ENCODE measurements at places on chromosomes 12 and 14.
A peak's percentile ranks its signal among the peaks of the same experiment; 100 is the strongest.

- peak; percentile 35 for DNase-seq
Measured at GRCh38 chr12:88953029-88953586, 372.8 kb upstream of the KITLG start.

DNA sequence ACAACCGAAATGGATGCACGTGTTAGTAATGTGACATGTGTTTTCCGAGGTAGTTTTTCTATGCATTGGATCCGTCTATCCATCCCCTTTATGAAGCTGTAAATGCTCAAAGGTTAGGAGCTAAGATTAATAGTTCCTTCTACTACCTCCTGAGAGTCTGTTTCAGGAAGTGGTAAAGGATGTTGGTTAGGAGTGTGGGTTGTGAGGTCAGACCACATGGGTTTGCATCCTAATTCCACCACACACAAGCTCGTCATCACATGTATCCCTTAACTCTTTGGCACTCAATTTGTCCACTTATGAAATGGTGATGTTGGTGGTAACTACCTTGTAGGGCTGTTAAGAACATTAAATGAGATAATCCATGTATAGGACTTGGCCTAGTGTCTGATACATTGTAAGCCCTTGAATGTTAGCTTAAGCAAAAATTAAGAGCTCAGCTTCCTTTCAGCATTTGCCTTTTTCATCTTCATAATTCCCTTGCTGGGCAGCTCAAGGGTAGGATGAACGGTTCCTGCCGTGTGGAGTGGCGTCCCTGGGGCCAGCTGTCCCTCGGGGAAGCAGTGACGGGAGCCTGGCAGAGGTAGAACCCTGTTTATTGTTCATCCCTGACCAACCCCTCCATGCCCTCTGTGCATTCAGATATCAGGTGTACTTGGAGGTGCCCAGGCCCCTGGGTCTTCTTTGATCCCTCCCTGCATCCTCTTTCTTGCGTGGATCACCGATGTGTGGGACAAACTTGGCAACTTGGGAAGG lies 52.3 kb downstream of the TSPAN9 start:
- DNase-seq = no peak

DNA sequence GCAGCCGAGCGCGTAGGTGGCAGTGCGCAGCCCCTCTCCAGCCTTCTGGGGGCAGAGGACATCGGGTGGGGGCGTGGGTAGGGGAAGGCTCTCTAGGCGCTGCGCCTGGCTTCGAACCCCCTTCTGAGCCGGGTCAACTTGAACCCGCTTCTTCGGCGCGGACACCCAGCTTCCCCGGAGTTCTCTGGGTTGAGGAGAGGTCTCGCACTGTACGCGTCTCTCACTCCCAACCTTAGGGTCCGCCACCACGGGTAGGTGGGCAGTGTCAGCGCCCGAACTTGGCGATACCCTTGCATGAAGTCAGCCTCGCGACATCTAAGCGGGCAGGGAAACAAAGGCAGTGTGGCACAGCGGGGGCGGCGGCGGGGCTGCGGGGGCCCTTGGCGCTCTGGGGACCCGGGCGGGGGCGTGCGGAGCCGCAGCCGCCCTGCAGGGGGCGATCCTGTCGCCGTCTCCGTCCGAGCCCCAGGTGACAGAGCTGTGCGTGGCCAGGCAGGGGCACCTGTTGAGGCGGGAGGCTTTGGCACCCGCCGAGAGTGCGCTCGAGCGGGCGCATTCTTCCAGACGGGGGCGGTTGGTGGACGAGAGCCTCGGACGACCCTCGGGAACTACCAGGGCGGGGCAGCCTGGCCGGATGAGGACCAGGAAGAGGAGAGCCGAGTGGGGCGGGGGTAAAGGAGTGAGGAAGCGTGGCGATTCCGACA lies 1.1 kb downstream of the GALNT16 start:
- peak; percentile 22 for DNase-seq

- DNase-seq = no peak
Measured at GRCh38 chr14:78282437-78282836, 112.3 kb downstream of the NRXN3 start.

DNA sequence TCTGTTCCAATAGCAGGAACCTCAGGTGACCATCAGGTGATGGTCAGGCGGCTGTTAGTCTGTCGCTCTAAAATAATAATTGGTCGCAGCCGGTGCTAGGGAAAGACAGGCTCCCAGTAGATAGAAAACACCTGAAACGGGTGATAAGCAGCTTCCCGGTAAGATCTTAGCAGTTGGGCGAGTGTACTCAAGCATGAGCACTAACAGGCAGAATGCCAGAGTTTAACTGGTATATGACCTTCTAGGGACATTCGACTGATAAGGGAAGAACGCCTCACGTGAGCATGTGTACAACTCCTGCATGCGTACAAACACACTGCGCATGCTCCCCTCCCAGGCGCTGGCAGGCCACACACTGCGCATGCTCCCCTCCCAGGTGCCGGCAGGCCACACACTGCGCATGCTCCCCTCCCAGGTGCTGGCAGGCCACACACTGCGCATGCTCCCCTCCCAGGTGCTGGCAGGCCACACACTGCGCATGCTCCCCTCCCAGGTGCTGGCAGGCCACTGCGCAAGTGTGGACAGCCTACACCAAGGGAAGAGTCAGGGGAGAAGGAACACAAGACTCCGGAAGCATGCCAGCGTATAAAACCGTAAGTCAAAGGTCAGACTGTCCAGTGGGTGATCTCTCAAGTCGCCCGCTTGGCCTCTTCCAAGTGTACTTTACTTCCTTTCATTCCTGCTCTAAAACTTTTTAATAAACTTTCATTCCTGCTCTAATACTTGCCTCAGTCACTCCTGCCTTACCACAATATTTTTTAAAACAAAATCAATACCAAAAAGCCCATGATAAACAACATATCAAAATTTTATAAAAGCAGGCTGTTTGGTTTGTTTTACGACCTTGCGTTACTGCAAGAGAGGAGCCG lies 24.5 kb downstream of the GPRC5D start:
- DNase-seq = peak; percentile 97

GRCh38 chr12:121489874-121490273 lies 90.0 kb downstream of the RNF34 start:
- DNase-seq = no peak

GRCh38 chr14:91898372-91898771 lies 31.0 kb upstream of the TC2N start:
- DNase-seq = no peak

DNA sequence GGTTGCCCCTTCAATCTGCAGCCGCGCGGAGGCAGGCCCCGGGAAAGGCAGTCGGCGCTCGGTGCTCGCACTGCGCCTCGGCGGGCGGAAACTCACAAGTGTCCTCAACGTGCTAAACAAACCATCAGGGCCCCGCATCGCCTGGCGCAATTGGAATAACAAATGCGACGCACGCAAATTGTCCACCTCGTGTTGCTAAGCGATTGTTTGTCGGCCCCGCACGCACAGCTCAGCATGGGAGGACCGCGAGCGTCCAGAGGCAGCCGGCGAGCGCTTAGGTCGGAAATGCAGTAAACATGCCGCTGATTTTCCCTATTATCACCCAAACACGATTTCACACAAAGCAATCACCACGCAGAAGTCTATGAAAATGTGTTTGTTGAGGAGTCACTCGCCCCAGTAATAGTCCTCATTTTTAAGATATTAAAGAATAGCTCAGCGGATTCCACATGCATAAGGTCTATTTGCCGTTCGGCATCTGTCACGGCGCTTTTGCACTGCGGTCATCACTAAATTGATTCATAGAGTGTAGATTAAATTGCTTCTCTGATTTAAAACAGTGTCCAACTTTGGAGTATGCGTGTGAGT lies 3.2 kb upstream of the GSC start:
- no peak for DNase-seq

GRCh38 chr12:50718760-50719159 lies 45.1 kb upstream of the ATF1 start:
- no peak for DNase-seq
